ENCODE measurements at places on chromosomes 1 and 21.

DNA sequence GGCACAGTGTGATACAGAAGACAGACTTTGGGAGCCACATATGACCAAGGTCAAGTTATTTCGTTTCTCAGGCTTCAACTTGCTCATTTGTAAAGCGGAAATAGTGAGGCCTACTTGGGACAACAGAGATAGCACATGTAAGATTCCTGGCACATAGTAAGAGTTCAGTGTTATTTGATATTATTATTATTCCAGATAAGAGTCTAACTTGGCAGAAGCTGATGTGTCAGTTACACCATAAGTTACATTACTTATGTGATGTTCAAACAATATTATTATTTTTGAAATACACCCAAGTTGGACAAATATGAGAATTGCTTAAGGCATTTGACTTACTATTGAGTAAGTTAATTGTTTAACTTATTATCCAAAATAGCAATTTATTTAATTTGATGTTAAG, 10.2 kb upstream of the CYP4X1 start:
- DNase-seq: no peak

- DNase-seq: no peak
Observed at GRCh38 chr1:1121611-1122077, 5.8 kb upstream of the C1orf159 start.

- no peak for DNase-seq
Observed at GRCh38 chr1:101086783-101087182, 61.2 kb upstream of the DPH5 start.

- no peak for DNase-seq
Observed at GRCh38 chr1:25431955-25432719, 1.4 kb downstream of the MACO1 start.

- no peak for DNase-seq
Observed at GRCh38 chr1:27010226-27010994, 2.2 kb downstream of the TENT5B start.

GRCh38 chr1:31977385-31978131, 36.1 kb upstream of the KHDRBS1 start:
- DNase-seq: peak; percentile 69

DNA sequence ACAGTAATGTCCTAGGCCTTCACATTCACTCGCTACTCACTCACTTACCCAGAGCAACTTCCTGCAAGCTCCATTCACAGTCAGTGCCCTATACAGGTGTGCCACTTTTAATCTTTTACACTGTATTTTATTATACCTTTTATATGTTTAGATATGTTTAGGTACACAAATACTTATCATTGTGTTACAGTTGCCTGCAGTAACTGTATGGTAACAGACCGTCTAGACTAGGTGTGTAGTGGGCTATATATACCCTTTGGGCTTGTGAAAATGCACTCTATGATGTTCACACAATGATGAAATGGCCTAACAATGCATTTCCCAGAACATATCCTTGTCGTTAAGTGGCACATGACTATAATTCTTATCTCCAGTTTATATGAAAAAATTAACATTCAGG, 204.5 kb upstream of the HMCN1 start:
- DNase-seq: no peak

GRCh38 chr21:42545317-42545716, 31.7 kb downstream of the SLC37A1 start:
- DNase-seq: no peak

DNA sequence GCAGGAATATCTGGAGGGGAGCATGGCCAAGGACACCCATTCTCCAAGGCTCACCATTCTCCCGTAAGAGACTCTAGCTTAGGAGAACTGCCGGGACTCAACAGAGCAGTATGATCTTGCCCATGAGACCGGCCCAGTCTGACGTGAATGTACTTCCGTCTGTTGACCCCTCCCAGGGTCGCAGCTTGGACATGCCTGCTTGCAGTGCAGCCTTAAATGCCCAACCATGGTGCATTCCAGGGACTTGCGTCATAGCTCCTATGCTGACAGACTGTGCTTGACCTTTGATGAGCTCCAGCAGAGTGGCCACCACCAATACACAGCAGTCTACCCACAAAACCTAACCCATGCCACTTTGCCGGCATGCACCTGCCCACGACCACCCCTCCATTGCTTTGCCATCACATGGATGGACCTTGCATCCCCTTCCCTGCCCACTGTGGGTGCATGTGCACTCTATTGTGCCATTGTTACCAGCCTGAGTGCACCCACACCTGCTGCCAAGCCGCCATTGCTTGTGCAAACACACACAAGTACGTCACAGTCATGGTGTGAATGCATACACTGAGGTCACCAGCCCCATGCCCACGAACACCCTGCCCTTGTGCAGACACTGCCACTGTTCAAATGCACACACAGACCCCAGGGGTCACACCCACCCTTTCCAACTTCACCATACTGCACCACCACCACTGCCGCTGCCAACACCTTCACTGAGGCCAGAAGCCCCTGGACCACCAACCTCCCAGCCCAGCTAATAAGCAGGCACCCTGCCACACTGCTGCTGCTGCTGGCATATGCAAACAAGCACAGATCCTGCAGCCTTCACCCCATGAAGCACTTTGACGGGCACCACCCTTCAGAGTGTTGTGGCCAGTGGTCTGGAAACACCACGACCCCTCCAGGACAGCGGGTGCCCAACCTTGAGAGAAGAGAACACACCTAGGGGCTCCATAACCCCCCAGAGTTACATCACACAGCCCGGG, 1141.3 kb downstream of the BRINP3 start:
- DNase-seq: no peak

DNA sequence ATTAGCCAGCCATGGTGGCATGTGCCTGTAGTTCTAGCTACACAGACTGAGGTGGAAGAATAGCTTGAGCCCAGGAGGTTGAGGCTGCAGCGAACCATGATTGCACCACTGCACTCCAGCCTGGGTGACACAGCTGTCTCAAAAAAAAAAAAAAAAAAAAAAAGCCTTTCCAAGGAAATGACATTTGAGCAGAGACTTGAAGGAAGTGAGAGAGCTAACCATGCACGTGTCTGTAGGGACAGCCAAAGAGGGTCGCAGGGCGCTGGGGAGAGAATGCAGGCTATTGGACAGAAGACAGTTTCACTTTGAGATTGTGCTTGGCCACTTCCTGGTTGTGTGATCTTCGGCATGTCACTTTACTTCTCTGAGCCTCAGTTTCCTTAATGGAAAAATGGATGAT, 6.8 kb downstream of the HCRTR1 start:
- no peak for DNase-seq

GRCh38 chr1:173222149-173223030, 15.3 kb upstream of the TNFSF4 start:
- DNase-seq: no peak

DNA sequence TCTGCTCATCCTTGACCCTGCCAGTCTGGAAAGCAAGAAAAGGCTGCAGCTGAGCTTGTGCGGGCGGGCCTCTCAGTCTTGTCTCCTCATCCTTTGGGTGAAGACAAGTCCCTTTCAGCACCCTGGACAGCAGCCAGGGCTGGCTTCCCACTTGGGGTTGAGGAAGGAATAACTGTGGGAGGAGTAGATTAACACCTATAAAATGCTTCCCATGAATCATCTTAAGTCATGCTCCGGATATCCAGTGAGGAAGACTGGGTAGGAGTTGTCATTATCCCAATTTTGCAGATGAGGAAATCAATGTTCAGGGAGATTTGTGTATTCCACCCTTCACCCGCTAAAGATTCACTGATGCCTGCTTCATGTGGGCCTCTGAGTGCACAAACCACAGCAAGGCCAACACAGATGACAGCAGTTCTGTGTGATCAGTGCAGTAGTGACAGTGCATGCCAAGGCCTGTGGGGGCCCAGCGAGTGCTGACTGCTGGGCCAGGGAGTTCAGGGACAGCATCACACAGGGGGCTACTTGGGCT, 20.1 kb upstream of the COL16A1 start:
- DNase-seq: peak; percentile 92

- no peak for DNase-seq
Observed at GRCh38 chr1:160570840-160571239, 8.5 kb downstream of the CD84 start.

- peak; percentile 46 for DNase-seq
Observed at GRCh38 chr1:214623430-214623829, 20.4 kb downstream of the CENPF start.

- no peak for DNase-seq
Observed at GRCh38 chr1:22708777-22709176, 1.9 kb upstream of the EPHB2 start.

- no peak for DNase-seq
Observed at GRCh38 chr1:229130028-229130668, 140.8 kb upstream of the RAB4A start.

- peak; percentile 96 for DNase-seq
Observed at GRCh38 chr1:151945725-151946722, 36.7 kb upstream of the THEM4 start.

GRCh38 chr1:194908643-194909042, 1699.6 kb downstream of the KCNT2 start:
- DNase-seq: no peak

DNA sequence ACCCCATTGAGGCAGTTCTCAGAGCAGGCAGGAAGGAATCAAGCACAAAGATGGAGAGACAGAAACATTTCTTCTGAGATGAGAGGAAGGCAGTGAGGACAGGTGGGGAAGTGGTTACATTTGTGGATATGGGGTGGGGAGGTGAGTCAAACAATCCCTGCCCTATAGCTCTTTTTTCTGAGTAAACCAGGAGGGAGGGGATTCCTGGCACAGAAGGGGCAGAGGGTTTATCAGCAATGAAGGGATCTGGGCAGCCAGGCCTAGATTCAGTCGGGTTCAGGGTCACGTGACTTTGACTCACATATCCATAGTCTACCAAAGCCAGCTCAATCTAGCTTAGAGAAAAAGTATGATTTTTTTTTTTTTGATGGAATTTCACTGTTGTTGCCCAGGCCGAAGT, 15.7 kb upstream of the PHC2 start:
- DNase-seq: no peak

GRCh38 chr1:110008971-110009565, 24.5 kb downstream of the AHCYL1 start:
- DNase-seq: no peak

DNA sequence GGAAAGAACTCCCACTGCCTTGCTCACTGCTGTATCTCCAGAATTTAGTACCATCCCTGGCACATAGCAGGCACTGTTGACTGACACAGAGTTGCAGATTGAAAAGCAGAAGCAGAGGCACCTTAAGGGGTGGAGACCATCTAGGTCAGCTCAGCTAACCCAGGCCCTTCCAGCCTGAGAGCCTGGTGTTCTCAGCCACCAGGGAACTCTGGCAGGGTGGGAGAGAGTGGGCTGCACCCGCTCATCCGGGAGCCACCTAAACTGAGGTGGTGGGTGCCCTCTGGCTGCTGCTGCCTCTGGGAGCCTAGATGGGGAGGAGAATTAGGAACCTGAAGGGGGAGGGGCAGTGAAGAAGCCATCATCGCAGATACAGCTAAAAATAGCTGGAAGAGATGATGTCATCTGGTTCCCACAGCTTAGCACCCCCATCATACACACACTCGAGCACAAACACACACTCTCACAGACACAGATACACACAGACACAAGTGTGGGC, 1.5 kb upstream of the TSPAN1 start:
- no peak for DNase-seq

- DNase-seq: no peak
Observed at GRCh38 chr1:177981200-177981599, 11.3 kb upstream of the SEC16B start.

- DNase-seq: no peak
Observed at GRCh38 chr1:229624521-229625070, 1.3 kb downstream of the TAF5L start.

GRCh38 chr1:8551057-8551456, 233.1 kb downstream of the SLC45A1 start:
- peak; percentile 76 for DNase-seq

GRCh38 chr1:220928725-220929300, 49.6 kb downstream of the HLX start:
- DNase-seq: no peak

- DNase-seq: no peak
Observed at GRCh38 chr1:19476450-19477190, 8.7 kb downstream of the CAPZB start.

DNA sequence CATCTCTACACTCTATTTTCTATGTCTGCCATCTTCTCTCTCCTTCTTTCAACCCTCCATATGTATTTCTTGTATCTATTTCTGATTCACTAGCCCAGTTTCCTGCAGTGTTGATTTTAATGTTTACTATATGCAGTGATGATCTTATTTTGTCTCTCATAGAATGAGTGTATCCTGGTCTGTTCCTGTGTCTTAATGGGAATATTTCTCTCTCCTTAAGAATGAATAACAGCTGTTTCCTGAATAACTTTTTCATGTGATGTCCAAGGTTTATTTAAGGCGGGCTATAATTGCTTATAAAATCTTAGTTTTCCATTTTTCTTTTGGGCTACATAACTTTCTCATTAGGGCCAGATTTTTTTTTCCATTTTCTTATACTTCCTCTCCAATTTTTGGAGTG, 144.5 kb downstream of the C1orf21 start:
- DNase-seq: no peak

DNA sequence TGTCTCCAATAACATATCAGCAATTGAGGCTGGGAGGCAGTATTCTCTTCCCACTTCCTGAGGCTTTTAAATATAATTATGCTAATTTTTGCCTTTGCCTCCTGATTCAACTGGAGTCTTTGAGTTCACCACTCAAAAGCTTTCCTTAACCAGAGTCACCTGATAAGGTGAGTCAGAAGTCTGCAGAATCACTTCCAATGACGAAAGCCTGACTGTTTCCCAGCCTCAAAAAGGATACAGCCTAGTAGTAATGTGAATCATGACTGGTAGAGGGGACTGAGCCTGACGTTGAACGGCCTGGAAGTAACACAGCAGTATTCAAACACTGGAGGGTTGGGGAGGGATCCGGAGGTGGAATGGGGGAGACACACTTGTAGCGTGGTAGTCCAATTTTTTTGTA, 10.4 kb upstream of the MRPL9 start:
- DNase-seq: peak; percentile 96

DNA sequence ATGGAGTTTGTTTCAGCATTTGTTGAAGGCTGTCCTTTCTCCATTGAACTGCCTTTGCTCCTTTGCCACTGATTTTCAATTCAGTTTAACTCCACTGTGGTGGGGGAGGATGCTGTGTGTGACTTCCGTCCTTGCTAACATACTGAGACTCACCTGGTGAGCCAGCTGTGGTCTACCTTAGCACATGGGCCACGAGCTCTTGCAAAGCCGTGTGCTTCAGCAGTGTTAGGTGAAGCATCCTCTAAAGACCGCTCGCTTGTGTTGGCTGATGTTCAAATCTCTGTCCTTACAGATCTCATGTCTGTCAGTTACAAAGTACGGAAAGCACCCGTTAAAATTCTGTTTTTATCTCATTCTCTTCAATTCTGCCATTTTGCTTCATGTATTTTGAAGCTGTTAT, 3.6 kb upstream of the SPATC1L start:
- DNase-seq: no peak

GRCh38 chr21:37207441-37208009, 59.6 kb downstream of the VPS26C start:
- DNase-seq: peak; percentile 48

DNA sequence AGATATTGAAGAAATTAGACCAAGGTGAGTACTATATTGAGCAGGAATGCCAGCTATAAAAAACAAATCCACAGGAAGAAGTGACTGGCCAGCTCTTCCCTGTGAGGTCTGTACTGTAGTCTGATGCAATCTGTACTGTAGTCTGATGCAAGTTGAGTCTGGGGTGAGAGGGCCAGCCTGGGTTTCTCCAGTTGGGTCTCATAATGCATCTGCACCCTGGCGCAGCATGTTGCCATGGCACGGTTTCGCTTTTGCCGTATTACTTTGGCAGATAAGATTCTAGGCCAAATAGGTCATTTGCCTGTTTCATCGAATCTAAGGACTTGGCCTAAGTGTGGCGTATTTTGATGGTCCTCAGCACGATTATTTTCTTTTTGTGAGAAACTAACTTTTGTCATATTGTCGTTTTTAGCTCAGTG, 24.4 kb upstream of the PGD start:
- DNase-seq: no peak

Data from epithelial cell of esophagus (primary cell).